ENCODE measurements at places on chromosomes 7 and 10. TPM values are rescaled to one million over a fixed set of nuclear protein-coding genes. Genes with fewer than 3 reads are reported as not detected.

DNA sequence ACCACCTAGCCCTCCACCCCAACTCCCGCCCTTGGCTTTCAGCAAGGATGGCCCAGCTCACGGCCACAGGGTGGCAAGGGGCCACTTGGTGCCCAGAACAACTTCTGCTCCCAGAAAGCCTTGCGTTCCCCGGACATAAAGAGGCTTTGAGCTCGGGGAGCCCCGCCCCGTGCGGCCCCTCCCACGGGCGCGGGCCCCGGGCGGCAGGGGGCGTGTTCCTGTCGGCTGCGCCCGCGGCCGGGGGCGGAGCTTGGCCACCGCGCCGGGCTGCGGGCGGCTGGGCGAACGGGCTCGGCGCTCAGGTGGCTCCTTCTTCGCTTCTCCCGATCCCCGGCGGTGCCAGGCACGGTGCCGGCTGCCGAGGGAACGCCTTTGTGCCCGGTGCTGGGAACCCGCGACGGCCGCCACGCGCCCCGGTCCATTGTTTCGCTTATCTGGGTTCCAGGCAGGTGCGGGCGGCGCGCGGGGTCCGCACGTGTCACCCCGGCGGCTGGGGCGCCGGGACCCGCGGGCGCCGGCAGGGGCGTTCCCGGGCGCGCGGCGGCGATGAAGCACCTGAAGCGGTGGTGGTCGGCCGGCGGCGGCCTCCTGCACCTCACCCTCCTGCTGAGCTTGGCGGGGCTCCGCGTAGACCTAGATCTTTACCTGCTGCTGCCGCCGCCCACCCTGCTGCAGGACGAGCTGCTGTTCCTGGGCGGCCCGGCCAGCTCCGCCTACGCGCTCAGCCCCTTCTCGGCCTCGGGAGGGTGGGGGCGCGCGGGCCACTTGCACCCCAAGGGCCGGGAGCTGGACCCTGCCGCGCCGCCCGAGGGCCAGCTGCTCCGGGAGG lies at the start of gene NFE2L3:
Gene NFE2L3 (plus strand): TSS at position 246 of the 829 bp plus-strand sequence. CDS start 301 bp downstream, at position 547.
- H3K4me3 ChIP-seq: peak within 1 kb of the TSS; percentile 33
- peak; percentile 44 for DNase-seq
- H3K27me3 ChIP-seq: peaks cover 4% of the 10 kb centered on the region
- H3K27ac ChIP-seq: no peak within 1 kb of the TSS

DNA sequence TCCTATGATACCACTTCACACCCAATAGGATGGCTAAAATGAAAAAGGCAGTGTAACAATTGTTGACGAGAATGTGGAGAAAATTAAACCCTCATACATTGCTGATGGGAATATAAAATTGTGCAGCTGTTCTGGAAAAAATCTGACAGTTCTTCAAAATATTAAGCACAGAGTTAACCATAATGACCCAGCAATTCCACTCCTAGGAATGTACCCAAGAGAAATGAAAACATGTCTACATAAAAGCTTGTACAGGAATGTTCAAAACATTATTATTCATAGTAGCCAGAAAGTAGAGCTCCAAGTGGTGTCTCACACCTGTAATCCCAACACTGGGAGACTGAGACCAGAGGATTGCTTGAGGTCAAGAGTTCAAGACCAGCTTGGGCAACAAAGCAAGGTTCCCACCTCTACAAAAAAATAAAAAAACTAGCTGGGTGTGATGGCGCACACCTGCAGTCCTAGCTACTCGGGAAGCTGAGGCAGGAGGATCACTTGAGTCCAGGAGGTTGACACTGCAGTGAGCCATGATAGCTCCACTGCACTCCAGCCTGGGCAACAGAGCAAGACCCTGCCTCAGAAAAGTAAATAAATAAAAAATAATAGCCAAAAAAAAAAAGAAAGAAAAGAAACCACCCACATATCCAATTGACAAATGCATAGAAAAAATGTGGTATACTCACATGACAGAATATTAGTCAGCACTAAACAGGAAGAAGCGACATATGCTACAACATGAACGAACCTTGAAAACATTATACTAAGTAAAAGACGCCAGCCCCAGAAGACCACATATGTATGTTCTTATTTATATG lies 5.0 kb downstream of the RHEB start:
- no peaks in the 10 kb centered on the region for H3K36me3 ChIP-seq
- no peak overlapping the region for H3K4me3 ChIP-seq
- no peak overlapping the region for H3K27ac ChIP-seq
- no peaks in the 10 kb centered on the region for H3K27me3 ChIP-seq
- H3K4me1 ChIP-seq: peaks cover 5% of the 10 kb centered on the region

GRCh38 chr10:30737931-30738391 lies 108.4 kb upstream of the LYZL2 start:
- H3K27me3 ChIP-seq: no peaks in the 10 kb centered on the region
- H3K27ac ChIP-seq: no peak overlapping the region
- no peaks in the 10 kb centered on the region for H3K36me3 ChIP-seq
- no peak for DNase-seq

- DNase-seq: peak; percentile 41
- H3K4me1 ChIP-seq: no peaks in the 10 kb centered on the region
- no peaks in the 10 kb centered on the region for H3K36me3 ChIP-seq
- no peak overlapping the region for H3K27ac ChIP-seq
- no peaks in the 10 kb centered on the region for H3K27me3 ChIP-seq
These were observed 25.5 kb downstream of the NYAP1 start for GRCh38 chr7:100509231-100509630.

GRCh38 chr10:128894641-128895040 lies 572.4 kb upstream of the MGMT start:
- no peaks in the 10 kb centered on the region for H3K4me1 ChIP-seq
- no peaks in the 10 kb centered on the region for H3K36me3 ChIP-seq
- no peak overlapping the region for H3K27ac ChIP-seq
- H3K27me3 ChIP-seq: no peaks in the 10 kb centered on the region
- no peak overlapping the region for H3K4me3 ChIP-seq
- no peak for DNase-seq

DNA sequence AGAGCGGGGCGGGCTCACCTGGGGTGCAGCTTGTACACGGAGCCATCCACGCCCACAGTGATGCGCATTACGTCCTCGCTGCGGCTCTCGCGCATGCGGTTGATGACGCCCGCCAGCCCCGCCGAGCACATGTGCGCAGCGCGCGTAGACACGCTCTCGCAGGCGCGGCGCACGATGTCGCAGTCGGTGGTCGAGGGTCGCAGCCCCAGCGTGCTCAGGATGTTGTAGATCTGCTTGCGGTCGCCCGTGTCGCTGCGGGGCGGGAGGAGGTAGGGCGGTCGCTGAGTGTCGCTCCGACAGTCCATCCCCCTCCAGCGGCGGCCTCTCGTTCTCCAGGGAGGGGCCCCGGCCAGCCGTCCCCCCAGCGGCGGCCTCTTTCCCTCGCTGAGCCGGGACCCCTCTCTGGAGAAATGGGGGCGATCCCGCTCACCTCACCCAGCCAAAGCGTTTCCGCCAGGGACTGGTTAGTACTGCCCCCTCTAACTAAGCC lies 4.4 kb upstream of the MYL7 start:
- peak; percentile 27 for DNase-seq
- H3K27ac ChIP-seq: no peak overlapping the region
- H3K27me3 ChIP-seq: no peaks in the 10 kb centered on the region
- H3K4me3 ChIP-seq: peak overlapping the region; percentile 10
- H3K36me3 ChIP-seq: no peaks in the 10 kb centered on the region

GRCh38 chr10:86086418-86086817 lies 280.2 kb downstream of the GRID1 start:
- H3K36me3 ChIP-seq: no peaks in the 10 kb centered on the region
- no peak for DNase-seq
- H3K27me3 ChIP-seq: no peaks in the 10 kb centered on the region
- no peak overlapping the region for H3K4me3 ChIP-seq
- no peak overlapping the region for H3K27ac ChIP-seq

CHAT gene
- not detected for total RNA-seq

CLIP2 gene
- 41.8 TPM for total RNA-seq

ADAM12 gene
- total RNA-seq: not detected

KCNMA1 gene
- total RNA-seq: 205 TPM

Measured in uterus (tissue), 4 donors.